Smooth muscle cell of trachea (primary cell): ENCODE measurements at places on chromosomes 5 and 9. TPM values are rescaled to one million over a fixed set of nuclear protein-coding genes. Genes with fewer than 3 reads are reported as not detected.

The RANBP3L gene
- not detected in 2 replicates for total RNA-seq

The BRIX1 gene
- total RNA-seq, result 20.0 and 32.3 TPM in 2 replicates

The SLC36A3 gene
- not detected in 2 replicates for total RNA-seq

The EGFLAM gene
- 2.5 and 3.0 TPM in 2 replicates for total RNA-seq

The OR2S2 gene
- not detected in 2 replicates for total RNA-seq

The SCGB3A2 gene
- not detected in 2 replicates for total RNA-seq

The ZFP2 gene
- 1.6 and 1.8 TPM in 2 replicates for total RNA-seq

The CNTRL gene
- 4.3 and 15.1 TPM in 2 replicates for total RNA-seq

The SLC6A7 gene
- not detected in 2 replicates for total RNA-seq

The ABCA1 gene
- 87.0 and 212 TPM in 2 replicates for total RNA-seq

The TRAF1 gene
- 1.3 and 3.8 TPM in 2 replicates for total RNA-seq

The INSL4 gene
- not detected in 2 replicates for total RNA-seq

The PAEP gene
- total RNA-seq, result not detected in 2 replicates

The LCN1 gene
- total RNA-seq, result not detected in 2 replicates

The SPOCK1 gene
- total RNA-seq, result 36.1 and 54.9 TPM in 2 replicates

The PCDHB10 gene
- total RNA-seq, result 0.15 and 0.66 TPM in 2 replicates

The PCDHGA11 gene
- 23.0 and 26.9 TPM in 2 replicates for total RNA-seq

The ACOT12 gene
- 1.6 and 2.2 TPM in 2 replicates for total RNA-seq

The BHMT2 gene
- total RNA-seq, result 6.4 and 11.1 TPM in 2 replicates

The ESM1 gene
- 3.3 and 8.0 TPM in 2 replicates for total RNA-seq

The FAT2 gene
- total RNA-seq, result under 0.01 and 0.58 TPM in 2 replicates

The MCIDAS gene
- total RNA-seq, result not detected in 2 replicates

The CYLC2 gene
- total RNA-seq, result not detected in 2 replicates

The TMC1 gene
- 1.3 TPM in 1 of 2 replicates, not detected in the other for total RNA-seq

The CDH18 gene
- total RNA-seq, result 8.1 and 17.9 TPM in 2 replicates

The ZNF454 gene
- 1.6 and 2.5 TPM in 2 replicates for total RNA-seq

The LRRC70 gene
- total RNA-seq, result 0.50 and 1.3 TPM in 2 replicates

The PFN3 gene
- total RNA-seq, result not detected in 2 replicates

The NEUROG1 gene
- total RNA-seq, result not detected in 2 replicates

The JAK2 gene
- 15.4 and 17.2 TPM in 2 replicates for total RNA-seq

The NR4A3 gene
- 1.2 and 2.0 TPM in 2 replicates for total RNA-seq

The PCDHGB5 gene
- 27.9 and 40.4 TPM in 2 replicates for total RNA-seq

The FREM1 gene
- 0.15 and 0.17 TPM in 2 replicates for total RNA-seq

The PCDHA9 gene
- under 0.01 TPM in 2 replicates for total RNA-seq

The PDE8B gene
- under 0.01 TPM in 1 of 2 replicates, not detected in the other for total RNA-seq
